Right ventricle myocardium superior (tissue), 1 donor: ENCODE measurements at places on chromosomes 2 and 18.

DNA sequence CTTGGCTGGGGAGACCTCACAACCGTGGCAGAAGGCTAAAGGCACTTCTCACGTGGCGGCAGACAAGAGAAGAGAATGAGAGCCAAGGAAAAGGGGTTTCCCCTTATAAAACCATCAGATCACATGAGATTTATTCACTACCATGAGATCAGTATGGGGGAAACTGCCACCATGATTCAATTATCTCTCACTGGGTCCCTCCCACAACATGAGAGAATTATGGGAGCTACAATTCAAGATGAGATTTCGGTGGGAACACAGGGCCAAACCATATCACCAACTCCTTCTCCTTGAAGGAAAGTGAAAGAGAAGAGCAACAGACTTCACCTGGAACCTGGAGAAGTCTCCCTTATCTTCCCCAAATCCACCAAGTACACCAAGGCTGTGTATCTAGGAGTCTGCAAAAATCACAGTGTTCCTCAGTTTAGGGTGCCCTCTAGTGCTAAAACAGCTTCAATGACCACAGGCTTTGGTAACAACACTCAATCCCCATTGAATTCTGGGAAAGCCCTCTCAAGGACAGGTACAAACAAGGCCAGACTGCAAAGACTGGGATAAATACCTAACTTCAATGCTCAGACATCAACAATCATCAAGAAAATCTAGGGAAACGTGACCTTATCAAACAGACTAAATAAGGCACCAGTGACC lies 148.8 kb upstream of the SRD5A2 start:
- no peak for DNase-seq

GRCh38 chr2:21590026-21590690 lies 466.4 kb downstream of the TDRD15 start:
- no peak for DNase-seq

DNA sequence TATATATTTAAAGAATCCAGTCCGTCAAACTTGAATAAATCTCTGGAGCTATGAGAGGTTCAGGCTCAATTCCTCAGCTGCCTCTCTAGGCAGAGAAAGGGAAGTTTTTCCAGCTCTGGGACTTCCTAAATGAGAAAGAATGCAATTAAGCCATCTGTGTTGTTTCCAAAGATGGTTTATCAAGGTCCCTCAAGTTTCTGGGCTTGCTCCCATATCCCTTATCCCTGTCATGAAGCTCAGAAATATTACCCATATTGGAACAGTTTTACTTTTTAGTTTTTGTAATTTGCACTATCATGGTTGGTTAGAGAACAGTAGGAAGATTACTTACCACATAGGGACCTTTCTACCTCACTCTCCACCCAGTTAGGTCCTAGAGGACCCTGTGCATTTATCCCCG lies 1.4 kb downstream of the CNTNAP5 start:
- no peak for DNase-seq

- DNase-seq = peak; percentile 73
These were observed 6.2 kb downstream of the PKDCC start for GRCh38 chr2:42053791-42054701.

DNA sequence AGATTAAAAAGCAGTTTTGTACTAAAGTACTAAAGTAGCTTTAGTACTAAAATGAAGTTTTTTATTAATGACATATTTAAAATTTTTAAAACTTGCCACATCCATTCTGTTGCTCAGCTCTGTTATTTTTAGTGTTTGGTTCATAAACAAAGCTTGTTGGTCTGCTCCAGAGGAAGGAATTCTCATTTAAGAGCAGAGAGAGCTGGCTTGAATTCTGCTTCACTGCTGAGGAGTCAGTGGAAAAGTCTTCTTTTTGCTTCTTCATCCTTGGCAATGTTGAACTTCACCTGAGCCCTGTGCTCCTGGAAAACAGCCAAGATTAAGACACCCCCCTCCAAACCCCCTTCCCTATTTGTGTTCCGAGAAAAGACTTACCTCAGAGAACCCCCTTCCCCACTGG lies 40.6 kb downstream of the TMEM87B start:
- no peak for DNase-seq

DNA sequence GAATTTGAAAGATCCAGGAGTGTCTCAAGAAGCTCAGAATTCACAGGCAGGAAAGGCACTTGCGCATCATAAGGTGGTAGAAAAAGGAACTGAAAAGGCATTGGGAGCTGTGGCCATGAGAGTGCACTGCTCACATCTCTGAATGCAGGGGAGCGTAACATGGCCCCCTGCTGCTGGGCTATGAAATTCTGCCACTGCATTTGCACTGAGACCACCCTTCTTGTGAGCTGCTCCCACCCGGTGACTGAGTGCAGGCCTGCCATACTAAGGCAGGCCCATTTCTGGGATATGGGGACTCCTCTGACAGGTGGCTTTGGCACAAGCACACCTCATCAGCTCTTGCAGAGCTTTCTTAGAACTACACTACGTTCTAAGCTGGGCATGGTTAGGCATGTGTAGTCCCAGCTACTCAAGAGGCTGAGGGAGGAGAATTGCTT lies 25.3 kb upstream of the STARD7 start:
- no peak for DNase-seq

- DNase-seq = no peak
These were observed 50.1 kb downstream of the CD226 start for GRCh38 chr18:69897397-69898108.

DNA sequence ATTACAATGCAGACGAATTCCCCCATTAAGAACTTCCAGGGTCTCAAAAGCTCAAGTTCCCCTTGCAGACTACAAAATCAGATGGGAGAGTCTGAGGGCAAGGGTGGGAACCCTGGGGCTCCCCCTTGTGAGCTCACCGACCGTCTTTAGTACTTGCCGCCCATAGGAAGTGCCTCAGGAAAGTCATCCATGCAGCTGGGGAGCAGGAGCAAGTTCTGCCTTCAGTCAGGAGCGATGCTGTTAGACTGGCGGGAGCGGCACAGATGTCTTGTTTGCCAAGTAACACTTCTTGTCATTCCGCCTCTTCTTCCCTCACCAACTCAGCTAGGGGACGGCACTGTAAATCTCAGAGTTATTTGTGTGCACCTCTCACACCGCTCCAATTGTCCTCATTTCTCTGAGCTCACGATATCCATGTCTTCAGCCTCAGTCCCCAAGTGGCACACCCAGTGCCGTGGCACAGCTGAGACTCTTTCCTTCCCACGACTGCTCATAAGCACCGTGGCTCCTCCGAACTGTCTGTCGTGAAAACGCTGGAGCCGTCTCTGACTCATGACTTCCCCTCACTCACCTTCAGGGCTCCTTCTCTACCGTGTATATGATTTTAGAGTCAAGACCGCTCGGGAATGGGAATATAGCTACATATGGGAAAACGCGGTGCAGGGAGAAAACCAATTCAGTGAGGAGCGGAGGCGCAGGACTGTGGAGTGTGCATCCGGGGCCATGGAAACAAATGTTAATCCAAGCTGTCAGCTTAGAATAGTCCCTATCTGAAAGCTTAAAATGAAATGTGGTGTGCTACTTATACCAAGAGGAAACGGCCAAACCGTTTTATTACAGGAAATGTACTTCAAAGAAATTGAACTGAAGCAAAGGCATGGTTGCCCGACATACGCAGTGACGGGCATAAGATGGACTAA lies 34.0 kb downstream of the UXS1 start:
- DNase-seq = no peak

DNA sequence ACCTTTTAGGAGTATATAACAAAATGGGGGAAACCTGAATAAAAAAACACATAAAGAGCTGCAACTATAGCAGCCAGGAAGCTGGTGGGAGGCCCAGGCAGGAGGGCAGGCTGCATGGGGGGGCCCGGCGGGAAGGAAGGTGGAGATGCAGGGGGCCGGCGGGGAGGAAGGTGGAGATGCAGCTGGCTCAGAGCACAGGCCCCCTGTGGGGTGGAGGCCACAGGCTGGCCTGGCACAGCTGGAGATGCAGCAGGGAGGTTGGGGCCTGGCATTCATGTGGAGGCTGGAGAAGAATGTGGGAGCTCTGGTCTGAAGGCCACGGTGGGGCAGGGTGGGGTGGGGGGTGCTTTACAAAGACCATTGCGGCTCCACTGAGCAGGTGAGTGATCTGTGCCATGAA lies 31.4 kb downstream of the FAM228A start:
- no peak for DNase-seq

- no peak for DNase-seq
These were observed 14.2 kb upstream of the ANKRD44 start for GRCh38 chr2:197324801-197325200.

- peak; percentile 21 for DNase-seq
These were observed 85.7 kb downstream of the SEPTIN10 start for GRCh38 chr2:109527846-109528705.

GRCh38 chr2:141063406-141063805 lies 1067.4 kb downstream of the LRP1B start:
- no peak for DNase-seq

DNA sequence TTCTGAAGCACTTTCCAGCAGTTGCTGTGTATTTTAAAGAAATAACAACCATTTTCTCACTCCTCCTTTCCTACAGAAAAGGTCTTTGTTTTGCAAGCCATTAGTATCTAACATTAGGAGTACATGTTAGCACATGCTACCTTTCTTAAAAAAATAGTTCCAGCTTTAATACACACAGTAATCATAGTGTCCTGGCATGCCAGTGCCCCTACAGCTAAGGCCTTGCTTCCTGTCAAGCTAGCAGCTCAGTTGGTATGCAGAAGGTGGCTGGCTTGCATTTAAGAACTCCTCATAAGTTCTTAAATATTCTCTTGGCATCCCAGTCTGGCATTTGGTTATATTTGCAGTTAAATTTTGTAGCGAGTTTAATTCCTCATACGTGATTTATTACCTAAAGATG lies 141.3 kb upstream of the IL1R2 start:
- DNase-seq = no peak

DNA sequence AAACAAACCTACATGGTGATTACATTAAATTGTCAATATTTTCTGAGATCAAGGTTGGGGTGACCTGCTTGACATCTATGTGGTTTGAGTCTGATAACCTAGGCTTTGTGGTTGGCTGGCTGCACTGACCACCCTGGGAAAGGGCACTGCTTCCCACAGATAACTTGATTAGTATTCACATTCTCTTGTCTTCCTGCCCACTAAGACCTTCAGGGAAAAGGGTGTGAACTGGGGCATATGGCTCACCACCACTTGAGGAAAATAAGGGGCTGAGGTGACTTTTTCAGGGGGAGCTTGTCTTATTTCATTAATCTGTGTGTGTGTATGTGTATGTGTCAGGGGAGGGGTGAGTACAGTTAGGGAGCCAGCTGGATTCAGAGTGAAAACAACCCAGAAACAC lies 1.5 kb downstream of the SMYD1 start:
- no peak for DNase-seq

DNA sequence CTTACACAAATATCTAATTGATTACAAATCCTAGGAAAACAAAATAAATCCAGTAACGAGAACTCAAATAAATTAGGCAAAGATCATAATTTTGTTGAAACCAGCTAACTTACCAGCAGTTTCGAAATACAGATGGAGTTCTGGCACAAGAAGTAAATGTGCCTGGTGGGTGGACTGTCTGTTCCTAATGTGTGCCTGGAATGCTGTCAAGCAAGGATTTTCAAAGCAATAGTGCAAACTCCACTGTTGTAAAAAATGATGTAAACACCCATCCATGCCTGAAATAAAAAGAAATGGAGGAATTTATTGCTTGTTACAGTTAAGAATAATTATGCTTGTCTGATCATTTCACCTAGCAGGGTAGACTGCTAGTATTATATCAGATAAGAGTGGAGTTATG lies 423.9 kb upstream of the MAP2 start:
- DNase-seq = no peak

- no peak for DNase-seq
These were observed 157.4 kb downstream of the ARL4C start for GRCh38 chr2:234339501-234339900.

GRCh38 chr2:124250433-124250832 lies 225.3 kb downstream of the CNTNAP5 start:
- DNase-seq = no peak

DNA sequence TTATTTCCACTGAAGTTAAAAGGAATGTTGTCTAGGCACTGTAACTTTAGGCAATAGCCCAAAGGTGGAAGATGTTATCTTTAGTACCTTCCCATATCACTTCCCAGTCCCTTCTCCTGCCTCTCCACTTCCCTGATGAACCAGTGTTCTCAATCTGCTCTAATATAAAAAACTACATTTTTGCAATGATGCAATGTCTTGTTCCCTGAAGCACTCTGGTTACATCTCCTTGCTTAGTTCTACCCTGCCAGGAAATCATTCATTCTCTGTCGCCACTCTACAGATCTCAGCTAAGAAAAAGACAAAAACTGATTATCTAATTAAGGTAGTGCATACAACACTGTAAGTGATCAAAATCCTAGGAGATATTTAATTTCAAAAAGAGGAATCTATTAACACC lies 71.3 kb downstream of the BAZ2B start:
- no peak for DNase-seq

GRCh38 chr2:26076001-26076587 lies 42.2 kb downstream of the RAB10 start:
- no peak for DNase-seq

GRCh38 chr2:113268621-113269360 lies 9.9 kb downstream of the PAX8 start:
- no peak for DNase-seq

GRCh38 chr2:10254373-10255188 lies 48.1 kb upstream of the HPCAL1 start:
- DNase-seq = peak; percentile 33

- DNase-seq = no peak
These were observed 197.7 kb downstream of the UBE2E3 start for GRCh38 chr2:181178130-181178529.
